Activated CD4-positive, alpha-beta T cell treated with anti-CD3 and anti-CD28 coated beads for 48 hours (primary cell): ENCODE measurements at places on chromosomes 2 and 18.

- DNase-seq: no peak
Measured at GRCh38 chr2:175567435-175568061, 386.0 kb upstream of the ATP5MC3 start.

GRCh38 chr2:73963385-73964120 is 21.2 kb upstream of the TET3 start:
- DNase-seq: peak; percentile 66

DNA sequence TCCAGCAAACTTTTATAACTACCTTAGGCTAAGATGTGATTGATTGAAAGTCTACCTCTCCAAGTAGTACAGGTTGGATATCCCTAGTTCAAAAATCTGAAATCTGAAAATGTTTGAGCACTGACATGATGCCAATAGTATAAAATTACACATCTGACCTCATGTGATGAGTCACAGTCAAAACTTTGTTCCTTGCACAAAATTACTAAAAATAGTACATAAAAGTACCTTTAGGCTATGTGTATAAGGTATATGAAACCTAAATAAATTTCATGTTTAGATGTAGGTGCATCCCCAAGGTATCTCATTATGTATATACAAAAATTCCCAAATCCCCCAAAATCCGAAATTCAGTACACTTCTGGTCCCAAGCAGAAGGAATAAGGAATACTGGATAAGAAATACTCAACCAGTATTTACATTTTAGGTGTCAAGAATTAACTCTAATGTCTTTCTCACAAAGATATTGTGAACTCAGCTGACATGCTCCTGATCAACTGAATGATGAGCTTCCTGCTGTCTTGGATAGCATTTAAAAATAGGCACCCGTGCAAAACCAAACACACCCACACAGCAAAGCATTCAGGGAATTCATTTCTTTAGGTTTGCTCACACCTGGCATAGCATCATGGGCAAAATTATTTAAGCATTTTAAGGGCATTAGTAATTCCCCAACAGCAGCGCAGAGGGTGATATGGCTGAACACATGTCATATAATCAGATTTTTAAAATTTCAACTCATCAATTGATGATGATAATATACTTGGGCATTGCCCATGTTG is 497.4 kb upstream of the MEIS1 start:
- no peak for DNase-seq

DNA sequence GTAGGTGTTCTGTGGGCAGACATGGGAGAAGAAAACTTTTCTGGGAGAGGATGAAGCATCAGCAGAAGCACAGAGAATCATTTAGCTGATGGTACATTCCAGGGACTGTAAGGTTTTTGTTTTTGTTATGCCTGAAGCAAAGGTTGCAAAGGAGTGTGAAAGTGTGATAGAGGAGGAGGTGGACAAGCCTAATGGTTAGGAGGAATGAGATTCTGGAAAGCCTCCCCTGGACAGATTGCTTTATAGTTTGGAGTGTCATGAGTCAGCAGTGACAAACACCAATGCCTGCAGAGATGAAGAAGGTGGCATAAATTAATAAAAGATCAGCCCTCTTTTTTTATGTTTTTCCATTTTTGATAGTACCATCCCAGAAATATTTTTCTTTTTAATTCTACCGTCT is 171.6 kb upstream of the BOD1L2 start:
- no peak for DNase-seq

GRCh38 chr2:229033816-229034215 is 237.3 kb downstream of the PID1 start:
- DNase-seq: no peak

DNA sequence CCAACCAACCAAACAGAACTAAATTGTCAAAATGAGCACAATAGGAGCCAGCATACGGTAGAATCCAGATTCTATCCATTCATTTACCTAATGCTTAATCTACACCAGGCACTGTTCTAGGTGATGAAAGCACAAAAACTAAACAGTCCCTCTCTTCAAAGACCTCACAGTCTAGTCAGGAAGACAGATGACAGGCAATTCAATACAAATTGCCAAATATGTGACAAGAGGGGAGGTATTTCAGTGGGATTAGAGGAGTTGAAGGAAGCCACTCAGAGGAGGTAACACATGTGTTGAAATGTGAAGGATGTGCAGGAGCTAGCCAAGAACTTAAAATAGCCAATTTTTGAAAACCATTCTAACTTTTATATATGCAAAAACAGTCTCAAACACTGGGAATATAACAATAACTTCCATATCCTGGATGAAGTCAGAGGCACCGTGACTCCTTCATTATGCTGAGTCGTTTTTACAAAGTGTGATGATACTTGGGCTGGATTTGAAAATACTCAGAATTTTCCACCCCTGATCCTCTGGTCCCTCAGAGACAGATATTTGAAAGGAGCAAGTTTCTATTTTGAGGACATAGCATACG is 204.9 kb downstream of the PID1 start:
- DNase-seq: no peak

DNA sequence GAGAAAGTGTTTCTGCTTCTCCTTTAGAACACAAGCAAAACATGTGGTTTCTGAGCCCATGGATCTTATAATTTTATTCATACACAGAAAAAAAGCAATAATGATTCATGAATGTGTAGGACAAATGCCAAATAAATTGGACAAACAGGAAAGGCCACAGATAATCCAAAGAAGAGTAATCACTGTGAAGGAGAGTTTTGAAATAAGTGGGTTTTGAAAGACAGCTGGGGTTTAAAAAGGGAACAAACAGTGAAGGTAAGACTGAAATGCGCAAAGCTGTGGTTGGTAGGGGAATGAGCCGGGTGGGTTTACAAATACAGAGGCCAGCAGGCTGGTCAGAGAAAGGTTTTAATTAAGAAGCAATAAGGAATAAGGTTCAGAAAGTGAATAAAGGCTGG is 50.0 kb upstream of the MBOAT2 start:
- no peak for DNase-seq

DNA sequence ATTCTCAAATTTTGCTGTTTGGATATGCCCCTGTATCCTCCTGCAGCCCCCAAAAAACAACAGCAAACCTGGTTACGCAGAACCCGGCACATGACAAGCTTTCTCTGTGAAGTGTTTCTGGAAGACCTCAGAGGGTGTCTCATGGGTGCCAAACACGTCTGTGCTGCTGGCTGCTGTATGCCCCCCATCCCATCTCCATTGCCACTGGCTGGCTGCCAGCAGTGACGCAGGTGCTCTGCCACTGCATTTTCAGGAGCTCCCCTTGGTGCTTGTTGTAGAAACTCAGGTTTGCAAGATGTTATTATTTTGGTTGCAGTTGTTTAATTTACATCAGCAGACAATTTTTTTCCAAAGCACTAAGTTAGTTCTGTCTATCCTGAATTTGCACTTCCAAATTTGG is 166.4 kb upstream of the FANCL start:
- DNase-seq: no peak

DNA sequence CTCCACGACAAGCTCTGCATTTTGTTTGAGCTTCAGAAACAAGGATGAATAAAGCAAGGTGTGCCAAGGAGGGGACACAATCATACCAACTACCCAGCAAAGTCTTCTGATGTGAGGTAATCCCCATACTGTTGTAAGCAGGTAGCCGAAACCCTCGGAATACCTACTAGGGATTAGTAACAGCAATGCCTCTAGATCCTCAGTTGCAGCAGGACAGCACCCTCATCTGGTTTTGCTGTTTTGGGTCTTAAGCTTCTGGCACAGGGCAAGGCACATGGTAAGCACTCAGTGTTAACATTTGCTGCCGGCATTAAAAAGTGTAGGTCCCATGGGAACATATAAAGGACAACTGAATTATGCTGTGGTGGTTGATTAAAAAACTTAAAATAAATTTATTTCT is 16.0 kb upstream of the LINC00305 start:
- no peak for DNase-seq

GRCh38 chr2:216146573-216146972 is 37.4 kb downstream of the XRCC5 start:
- no peak for DNase-seq

DNA sequence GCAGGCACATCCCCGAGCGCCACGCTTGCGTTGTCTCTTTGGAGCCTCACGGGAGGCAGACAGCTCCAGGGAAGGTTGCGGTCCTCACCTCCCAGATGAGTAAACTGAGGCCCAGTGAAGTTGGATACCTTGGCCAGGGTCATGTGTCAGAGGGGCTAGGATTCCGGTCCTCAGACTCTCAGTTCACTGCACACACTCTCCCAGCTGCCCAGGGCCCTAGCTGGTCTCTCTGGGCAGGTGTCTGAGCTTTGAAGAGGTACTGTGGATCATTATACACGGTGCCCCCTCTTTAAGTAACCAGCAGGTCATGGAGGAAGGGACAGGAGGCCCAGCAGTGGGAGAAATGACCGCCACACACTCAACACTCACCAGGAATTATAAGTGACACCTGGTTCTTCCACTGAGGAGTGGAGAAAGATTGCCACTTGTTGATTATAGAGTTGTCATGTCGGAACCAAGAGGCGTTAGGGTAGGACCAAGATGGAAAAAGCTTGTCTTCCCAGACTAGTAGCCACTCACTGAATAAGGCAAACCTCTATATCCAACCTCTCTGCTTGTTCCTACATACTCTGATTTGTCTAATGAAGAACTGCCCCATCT is 588 bp downstream of the TMEM214 start:
- DNase-seq: no peak

- DNase-seq: no peak
Measured at GRCh38 chr2:8490166-8490721, 191.6 kb upstream of the ID2 start.

- DNase-seq: no peak
Measured at GRCh38 chr2:207257251-207258250, 91.8 kb upstream of the KLF7 start.

GRCh38 chr18:10049747-10050146 is 135.9 kb downstream of the VAPA start:
- DNase-seq: no peak

GRCh38 chr2:127891811-127892210 is 6.1 kb upstream of the AMMECR1L start:
- no peak for DNase-seq

GRCh38 chr18:30925795-30926194 is 116.7 kb downstream of the DSC3 start:
- DNase-seq: no peak

DNA sequence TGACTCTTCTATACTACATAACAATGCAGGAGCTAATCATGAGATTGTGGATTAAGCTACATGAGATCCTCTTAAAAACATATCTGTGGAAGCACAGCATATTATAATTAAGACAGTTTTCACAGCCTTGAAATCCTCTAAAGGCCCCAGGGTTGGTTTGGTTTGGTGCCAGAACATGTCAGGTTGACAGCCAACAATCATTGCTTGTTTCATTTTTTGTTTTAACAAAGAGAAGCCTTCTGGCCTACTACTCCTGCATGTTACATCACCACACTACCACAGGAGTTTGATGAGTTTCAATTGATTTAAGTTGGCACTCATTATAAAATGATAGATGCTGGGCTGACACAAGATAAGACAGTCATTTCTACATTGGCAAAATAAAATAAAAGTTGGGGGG is 255.9 kb upstream of the ERBB4 start:
- no peak for DNase-seq

DNA sequence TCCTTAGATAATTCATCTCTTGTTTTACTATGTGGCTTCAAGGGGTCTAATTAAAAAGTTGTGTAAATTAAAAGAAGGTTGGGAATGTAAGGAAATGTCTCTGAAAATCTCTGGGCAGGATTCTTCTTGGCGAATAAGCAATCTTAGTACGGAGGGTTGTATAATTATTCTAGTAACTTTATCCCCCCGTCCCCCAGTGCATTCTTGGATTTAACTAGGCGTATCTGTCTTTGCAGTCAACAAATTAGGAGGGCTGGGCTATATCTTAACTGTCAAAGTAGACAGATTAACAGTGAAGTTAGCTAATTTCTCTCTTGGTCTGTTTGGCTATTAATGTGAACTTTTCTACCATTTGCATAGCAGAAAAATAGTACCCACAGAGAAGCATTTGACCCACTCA is 329.8 kb upstream of the THUMPD2 start:
- DNase-seq: no peak

DNA sequence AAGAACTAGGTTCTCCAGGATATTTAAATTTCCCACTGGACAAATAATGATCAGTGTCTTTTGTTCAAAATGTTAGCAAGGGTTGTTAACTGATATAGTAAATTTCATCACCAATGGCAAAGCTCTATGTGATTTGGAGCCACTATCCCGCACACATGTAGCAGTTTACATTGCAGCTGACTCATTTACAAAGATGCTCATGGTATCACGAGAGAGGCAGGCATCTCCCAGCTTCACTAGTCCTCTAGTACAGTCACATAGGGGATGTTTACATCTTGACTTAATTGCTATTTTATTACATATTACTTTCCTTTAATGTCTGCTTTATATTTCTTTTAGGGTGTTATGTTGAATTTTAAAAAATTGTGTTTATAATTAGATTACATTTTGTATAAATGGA is 30.7 kb downstream of the KCNE4 start:
- DNase-seq: no peak

DNA sequence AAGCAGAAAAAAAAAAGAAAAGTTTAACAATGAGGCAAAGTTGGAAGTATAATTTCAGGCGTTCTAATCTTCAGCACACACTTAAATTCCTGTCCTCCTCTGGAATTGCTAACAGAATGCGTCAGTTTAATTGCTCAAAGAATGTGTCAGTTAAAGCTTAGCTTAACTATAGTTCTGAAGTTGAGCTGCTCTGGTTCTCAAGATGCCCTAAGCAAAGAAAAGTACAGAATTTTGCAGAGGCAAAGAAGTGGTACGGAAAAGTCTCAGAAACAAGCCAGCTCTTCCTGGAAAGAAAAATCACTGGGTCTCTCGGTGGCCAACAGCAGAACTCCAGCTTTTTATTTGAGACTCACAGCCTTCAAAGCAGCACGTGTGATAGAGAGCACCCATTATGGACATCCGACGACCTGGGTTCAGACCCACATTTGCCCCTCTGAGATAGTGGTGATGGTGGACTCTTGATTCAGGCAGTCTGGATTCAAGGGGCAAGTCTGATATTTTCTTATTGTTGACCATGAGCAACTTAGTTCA is 22.2 kb upstream of the MYO3B start:
- DNase-seq: no peak

GRCh38 chr2:75465317-75465984 is 95.3 kb downstream of the EVA1A start:
- DNase-seq: no peak

- no peak for DNase-seq
Measured at GRCh38 chr18:70107091-70107490, 98.4 kb downstream of the RTTN start.

- DNase-seq: peak; percentile 84
Measured at GRCh38 chr2:9655441-9656269, 24.9 kb upstream of the YWHAQ start.

DNA sequence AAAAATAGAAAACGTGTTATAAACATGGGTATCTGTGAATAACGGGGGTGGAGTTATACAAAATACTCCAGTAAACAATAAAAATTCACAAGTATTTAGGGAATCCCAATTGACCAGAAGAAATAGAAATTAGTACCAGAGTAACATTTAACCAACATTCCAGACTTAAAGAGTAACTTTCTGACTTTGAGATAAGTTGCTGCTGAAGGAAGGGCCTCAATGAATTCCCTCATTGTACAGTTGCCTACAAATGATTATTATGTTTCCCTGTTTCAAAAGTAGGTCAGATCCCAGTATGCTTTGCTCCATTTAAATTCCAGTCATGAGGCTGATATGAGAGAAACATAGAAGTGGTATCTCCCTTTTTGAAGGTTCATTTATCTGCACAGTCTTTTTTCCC is 88.3 kb upstream of the KCNH7 start:
- DNase-seq: no peak
